ENCODE measurements at places on chromosomes 5 and 9.

GRCh38 chr5:116382874-116383266 lies 191.8 kb downstream of the SEMA6A start:
- DNase-seq = no peak

- no peak for DNase-seq
These were observed 1.4 kb downstream of the GRIN1 start for GRCh38 chr9:137140151-137141012.

- no peak for DNase-seq
These were observed 597.6 kb downstream of the RAB3C start for GRCh38 chr5:59180515-59180914.

- DNase-seq = peak; percentile 58
These were observed 40.8 kb downstream of the NAIF1 start for GRCh38 chr9:128026255-128026772.

- DNase-seq = peak; percentile 14
These were observed 226.9 kb downstream of the MSX2 start for GRCh38 chr5:174951151-174951780.

- DNase-seq = no peak
These were observed 469.9 kb downstream of the ARHGEF28 start for GRCh38 chr5:74095871-74096270.

DNA sequence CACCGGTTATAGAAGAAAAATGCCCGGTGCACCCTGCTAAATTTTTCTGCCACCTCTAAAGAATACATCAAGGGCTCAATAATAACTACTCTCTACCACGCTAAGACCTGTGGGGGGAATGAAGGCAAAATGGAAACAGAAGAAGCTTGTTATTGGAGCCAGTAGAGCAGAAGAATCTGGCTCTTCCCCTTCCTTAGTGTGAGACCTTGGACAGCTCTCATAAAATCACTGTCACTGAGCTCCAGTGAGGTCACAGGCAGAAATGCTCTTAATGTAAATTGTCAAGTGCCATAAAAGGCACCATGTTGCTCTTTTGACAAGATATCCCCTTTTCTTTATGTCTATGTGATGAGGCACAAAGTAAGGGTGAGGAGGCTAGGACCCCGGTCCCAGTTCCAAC lies 74.4 kb downstream of the ASTN2 start:
- DNase-seq = no peak

- no peak for DNase-seq
These were observed 1279.9 kb upstream of the DMAC1 start for GRCh38 chr9:9079473-9079872.

GRCh38 chr9:76377791-76378190 lies 16.4 kb downstream of the RFK start:
- no peak for DNase-seq

DNA sequence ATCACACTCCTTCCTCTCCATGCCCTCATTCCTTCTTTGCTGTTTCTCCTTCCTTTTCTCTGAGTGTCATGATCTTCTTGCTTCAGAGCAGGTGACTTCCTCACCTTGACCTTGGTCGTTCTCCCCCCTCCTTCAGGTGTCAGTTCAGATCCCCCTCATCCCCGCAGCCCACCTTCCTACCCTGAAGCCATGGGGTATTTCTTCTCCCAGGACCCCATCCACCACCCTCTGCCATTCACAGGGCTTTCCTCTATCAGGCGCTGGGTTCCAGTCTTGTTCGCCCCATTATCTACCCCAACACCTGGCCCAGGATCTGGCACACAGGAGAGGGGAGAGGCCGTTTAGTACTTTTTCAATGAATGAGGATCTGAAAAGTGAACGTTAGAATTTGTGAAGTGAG lies 101.0 kb downstream of the NSG2 start:
- DNase-seq = no peak

DNA sequence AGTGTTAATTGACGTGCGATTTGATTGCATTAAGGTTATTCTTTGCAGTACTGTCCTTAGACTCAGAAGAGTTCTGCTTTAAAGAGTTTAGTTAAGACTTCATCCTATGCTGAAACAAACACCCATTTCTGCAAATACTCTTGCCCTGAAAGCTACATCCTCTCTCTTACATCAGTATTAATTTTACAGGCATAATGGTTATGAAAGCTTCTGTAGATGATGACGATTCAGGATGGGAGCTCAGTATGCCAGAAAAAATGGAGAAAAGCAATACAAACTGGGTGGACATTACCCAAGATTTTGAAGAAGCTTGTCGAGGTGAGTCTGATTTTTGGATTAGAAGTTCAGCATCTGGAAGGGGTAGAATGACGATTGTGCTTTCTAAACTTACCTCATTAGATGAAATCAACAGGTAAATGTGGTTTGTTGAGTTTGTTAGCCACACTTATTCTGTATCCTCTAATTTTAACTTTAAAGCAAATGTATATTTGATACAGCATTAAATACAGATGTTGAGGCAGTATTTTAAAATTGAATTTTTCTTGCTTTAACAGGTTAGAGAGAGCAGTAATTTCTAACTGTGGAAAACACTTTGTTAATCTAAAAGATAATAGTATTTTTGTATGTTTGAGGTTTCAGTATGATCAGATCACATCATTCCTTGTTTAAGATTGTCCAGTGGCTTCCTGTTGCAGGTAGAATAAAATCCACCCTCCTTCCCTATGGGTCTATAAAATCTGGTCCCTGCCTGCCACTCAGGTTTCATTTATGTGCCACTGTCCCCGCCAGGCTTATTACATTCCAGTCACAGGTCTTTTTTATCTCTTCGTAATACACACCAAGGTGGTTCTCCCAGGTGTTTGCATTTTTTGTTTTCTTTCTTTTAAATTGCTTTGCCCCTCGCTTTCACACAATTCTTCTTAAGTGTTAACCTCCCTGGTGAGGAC lies 1.3 kb downstream of the NAA35 start:
- DNase-seq = no peak

DNA sequence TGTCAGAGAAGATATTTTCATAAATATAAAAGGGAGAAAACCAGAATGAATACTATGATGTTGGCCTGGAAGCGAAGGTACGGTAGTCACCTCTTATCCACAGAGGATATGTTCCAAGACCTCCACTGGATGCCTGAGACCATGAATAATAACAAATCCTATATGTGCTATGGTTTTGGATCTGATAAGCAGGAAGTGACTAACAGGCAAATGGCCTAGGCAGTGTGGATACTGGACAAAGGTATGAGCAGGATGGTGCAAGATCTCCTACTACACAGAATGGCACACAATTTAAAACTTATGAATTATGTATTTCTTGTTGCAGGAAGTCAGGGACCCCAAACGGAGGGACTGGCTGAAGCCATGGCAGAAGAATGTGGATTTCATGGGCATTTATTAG lies 48.2 kb downstream of the ADAMTS12 start:
- DNase-seq = no peak

- DNase-seq = no peak
These were observed 89.2 kb downstream of the LPAR1 start for GRCh38 chr9:110949081-110949480.

- peak; percentile 42 for DNase-seq
These were observed 112.9 kb upstream of the LMX1B start for GRCh38 chr9:126500600-126501382.

GRCh38 chr5:4720831-4721230 lies 419.3 kb upstream of the ADAMTS16 start:
- no peak for DNase-seq

DNA sequence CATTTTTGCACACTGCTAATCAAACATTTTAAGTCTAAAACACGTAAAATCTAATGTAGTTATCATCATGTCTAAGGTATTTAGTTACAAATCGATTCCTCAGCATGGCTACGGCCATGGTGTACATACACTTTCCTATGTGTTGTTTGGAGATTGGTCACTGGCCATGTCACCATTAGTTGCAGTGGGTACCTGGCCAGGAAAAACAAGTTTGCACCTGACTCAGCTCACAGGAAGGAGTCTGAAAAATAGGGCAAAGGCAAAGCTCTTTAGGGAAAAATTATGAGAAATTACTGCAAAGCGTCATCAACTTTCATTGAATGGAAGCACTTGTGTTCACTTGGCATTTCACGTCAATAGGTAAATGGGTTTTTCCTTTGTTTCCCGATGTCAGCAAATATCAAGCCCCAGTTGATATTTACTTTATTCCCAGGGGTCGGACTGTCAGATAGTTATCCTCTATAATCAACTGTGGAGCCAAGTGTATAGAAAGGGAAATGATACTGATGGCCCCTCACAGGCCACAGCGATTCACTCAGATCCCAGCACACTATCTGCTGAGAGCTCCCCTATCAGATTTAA lies 626.0 kb upstream of the ADAMTS16 start:
- no peak for DNase-seq

DNA sequence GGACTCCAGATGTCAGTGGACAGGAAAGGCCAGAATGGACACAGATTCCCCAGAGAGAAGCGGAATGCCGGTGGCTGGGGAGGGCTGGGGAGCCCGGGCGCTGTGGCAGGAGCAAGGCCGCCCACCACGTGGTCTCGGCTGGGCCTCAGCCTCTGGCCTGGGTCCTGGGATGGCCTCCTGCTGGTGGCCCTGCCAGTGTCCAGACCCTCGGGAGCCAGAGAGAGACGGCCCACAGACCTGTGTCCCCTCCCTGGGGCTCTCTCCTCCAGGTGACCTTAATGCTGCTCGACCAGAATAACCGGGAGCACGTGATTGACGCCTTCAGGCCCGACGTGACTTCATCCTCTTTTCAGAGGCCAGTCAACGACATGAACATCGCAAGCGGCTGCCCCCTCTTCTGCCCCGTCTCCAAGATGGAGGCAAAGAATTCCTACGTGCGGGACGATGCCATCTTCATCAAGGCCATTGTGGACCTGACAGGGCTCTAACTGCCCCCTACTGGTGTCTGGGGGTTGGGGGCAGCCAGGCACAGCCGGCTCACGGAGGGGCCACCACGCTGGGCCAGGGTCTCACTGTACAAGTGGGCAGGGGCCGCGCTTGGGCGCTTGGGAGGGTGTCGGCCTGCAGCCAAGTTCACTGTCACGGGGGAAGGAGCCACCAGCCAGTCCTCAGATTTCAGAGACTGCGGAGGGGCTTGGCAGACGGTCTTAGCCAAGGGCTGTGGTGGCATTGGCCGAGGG lies 19.0 kb downstream of the FBXW5 start:
- no peak for DNase-seq
